NCI-H2081 treated with DMSO at 0.1 percent for 48 hours (cell line): ENCODE measurements at places on chromosomes 16 and 17.

DNA sequence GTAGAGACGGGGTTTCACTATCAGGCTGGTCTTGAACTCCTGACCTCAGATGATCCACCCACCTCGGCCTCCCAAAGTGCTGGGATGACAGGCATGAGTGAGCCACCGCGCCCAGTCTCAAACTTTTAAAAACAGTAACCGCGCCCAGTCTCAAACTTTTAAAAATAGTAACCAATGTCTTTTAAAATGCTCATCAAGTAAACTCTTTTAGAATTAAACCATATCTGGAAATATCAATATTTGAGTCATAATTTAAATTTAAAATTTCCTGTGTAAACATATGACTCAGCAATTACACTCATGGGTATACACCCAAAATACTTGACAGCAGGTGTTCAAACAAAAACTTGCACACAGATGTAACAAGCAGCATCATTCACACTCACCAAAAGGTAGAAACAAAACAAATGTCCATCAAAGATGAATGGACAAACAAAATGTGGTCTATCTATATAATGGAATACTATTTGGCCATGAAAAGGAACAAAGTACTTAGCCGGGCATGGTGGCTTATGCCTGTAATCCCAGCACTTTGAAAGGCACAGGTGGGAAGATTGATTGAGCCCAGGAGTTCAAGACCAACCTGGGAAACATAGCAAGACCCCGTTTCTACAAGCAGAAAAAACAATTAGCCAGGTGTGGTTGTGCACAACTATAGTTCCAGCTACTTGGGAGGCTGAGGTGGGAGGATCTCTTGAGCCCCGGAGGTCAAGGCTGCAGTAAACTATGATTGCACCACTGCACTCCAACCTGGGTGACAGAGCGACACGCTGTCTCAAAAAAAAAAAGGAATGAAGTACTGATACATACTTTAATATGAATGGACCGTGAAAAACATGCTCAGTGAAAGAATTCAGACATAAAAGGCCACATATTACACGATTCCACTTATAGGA is 20.2 kb downstream of the ENPP7 start:
- no peak for DNase-seq

DNA sequence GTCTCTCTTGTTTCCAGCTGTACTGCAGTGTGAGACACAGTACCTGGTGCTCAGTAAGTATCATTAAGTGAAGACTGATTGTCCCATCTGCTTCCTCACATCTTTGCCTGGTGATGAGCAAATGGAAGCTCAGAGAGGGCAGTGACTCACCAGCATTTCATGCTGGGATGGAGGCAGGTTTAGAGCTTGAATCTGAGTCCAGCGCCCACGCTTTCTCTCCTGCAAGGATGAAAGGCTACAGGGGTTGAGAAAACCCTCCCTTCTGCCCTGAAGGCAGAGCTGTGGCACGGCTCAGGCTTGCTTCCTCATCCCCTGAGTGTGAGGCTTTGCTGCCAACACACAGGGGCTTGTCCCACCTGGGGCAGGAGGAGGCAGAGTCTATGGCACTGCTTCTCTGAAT is 1.5 kb upstream of the RNF112 start:
- no peak for DNase-seq

GRCh38 chr17:20299013-20299412 is 168.3 kb downstream of the LGALS9B start:
- DNase-seq, result no peak

GRCh38 chr17:57892820-57893595 is 43.2 kb upstream of the MRPS23 start:
- DNase-seq, result no peak

DNA sequence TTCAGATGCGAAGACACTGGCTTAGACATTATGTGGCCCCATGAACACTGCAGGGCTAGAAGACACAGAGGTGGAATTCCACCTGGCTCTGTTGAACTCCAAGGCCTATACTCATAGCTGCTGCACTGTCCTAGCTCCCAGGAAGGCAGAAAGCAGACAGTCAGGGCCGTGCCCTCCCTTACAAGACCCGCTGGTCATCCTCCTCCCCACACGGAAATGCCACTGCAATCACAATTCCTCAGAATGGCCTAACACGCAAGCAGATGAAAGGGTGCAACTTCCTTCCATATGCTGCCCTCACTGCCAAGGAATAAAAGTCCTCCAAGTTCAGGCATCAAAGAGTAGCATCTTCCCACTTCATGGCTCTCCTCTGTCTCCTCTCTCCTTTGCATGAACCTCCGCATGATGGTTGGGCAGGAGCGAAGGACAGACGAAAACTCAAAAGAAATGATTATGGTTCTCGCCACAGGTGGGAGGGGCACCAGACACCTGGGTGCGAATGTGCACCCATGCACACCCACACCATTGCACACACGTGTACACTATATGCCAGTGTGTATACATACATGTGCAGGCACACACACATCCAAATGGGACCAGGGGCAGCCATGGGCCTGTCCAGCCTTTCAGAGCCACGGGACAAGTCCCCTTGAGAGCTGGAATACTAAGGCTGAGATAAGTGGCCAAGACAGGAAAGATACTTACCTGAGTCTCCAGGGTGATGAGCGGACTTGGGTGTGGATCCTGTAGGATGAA is 113.3 kb downstream of the XYLT1 start:
- no peak for DNase-seq

DNA sequence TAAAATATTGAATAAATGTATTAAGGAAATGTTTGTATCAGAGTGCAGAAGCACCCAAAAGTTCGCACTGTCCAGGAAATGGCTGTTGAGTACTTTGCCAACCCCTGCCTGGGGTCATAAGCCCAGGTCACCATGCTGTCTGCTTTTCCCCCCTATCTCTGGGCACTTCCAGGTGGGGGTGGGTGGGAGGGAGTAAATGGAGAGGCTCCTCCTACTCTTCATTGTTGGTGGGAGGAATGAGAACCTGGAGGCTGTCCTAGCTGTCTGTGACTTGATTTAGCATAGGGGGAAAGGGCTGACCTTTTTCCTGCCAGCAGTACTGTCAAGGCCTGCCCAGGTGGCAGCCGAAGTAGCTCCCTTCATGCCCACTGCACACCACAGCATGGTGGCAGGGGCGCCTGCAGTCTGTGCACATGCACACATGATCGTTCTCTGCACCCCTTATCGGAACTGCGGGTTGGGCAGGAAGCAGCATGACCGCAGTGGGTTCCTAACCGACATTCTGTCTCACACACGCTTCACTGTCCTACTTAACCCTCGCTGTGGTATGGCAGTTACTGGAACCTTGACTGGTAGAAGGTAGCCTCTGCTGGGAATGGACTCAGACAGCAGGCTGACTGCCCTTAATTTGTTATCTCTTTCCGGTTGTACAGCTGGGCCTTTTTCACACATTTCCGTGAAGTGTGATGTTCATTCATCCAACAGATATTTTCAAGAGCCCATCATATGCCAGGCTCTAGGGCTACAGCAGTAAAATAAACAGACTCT is 41.5 kb downstream of the LDHD start:
- no peak for DNase-seq
